ENCODE measurements at places on chromosomes 11 and 22.

DNA sequence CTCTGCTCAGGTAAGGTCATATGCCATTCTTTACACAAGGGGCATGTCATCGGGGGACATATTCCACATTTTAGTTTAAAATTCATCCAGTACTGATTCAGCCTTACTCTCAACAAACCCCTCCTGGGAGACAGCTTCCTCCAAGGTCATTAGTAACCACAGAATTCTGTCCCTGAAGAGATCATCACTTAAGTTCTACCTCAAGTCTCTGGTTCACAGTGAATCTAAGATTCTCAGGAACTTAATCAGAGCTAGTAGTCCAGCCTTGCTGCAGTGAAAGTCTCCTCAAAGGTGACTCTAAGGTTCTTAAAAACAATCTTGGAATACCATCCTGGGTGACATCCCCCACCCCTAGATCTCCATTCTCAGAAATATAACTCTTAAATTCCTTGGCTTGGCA lies 18.9 kb upstream of the GDPD4 start:
- no peak for DNase-seq

GRCh38 chr11:66631883-66632282 lies 6.6 kb upstream of the RBM4 start:
- no peak for DNase-seq

DNA sequence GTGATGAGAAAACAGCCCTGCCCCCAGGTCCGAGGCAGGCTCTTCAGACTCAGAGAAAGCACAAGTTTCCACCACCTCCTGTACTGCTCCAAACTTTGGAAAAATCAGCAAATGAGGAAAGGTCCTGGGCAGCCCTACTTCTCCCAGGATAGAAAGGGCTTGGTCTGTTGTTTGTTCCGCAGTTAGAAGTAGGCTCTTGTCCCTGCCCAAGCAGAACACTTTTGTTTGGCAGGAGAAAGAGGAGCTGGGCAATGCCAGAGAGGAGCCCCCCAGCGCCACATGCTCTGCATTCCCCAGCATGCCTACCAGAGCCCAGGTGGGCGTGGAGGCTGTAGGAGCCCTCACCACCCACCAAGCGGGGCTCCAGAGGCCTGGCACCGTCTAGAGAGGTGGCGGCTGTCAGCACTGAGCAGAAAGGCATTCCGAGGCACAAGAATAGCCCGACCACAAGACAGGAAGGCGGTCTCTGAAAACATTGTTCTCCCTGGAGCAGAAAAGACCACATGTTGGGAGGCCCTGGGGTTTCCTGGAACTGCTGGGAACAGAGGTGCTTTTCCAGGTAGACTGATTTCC lies 90.3 kb upstream of the CD82 start:
- no peak for DNase-seq

GRCh38 chr22:48137640-48138039 lies 1375.2 kb downstream of the TBC1D22A start:
- DNase-seq: no peak

DNA sequence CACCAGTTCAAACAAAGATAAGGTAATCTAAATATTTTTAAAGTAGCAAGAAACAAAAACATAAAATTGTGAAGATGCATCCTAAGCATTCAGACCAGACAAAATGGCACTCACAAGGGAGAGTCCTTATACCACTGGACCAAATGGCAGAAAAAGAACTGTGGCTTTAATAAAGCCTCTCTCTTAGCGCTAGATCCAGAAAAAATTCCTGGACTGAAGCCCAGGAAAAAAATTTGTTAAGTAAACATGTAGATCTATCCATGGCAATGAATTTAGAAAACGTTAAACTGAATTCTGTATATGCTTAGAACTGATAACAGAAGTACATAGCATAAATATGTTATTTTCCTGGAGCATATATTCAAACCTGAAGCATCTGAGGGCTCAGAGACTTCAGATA lies 11.8 kb upstream of the CD59 start:
- DNase-seq: no peak

- no peak for DNase-seq
These were observed 101.5 kb upstream of the NNMT start for GRCh38 chr11:114194702-114195101.

Measured in gastrocnemius medialis (tissue), 4 donors.